Dermis blood vessel endothelial cell (primary cell): ENCODE measurements at places on chromosomes 4 and X. TPM values are rescaled to one million over a fixed set of nuclear protein-coding genes. Genes with fewer than 3 reads are reported as not detected.

The JCHAIN gene
- not detected in 2 replicates for total RNA-seq

The MAP7D2 gene
- 0.09 and 0.17 TPM in 2 replicates for total RNA-seq

The CNKSR2 gene
- total RNA-seq: 0.17 TPM in 1 of 2 replicates, not detected in the other

The SLC25A43 gene
- 22.2 and 22.8 TPM in 2 replicates for total RNA-seq

The MAML3 gene
- total RNA-seq: 5.6 and 7.7 TPM in 2 replicates

The SHROOM2 gene
- total RNA-seq: 8.8 and 14.0 TPM in 2 replicates

The RENBP gene
- 12.1 and 27.4 TPM in 2 replicates for total RNA-seq

DNA sequence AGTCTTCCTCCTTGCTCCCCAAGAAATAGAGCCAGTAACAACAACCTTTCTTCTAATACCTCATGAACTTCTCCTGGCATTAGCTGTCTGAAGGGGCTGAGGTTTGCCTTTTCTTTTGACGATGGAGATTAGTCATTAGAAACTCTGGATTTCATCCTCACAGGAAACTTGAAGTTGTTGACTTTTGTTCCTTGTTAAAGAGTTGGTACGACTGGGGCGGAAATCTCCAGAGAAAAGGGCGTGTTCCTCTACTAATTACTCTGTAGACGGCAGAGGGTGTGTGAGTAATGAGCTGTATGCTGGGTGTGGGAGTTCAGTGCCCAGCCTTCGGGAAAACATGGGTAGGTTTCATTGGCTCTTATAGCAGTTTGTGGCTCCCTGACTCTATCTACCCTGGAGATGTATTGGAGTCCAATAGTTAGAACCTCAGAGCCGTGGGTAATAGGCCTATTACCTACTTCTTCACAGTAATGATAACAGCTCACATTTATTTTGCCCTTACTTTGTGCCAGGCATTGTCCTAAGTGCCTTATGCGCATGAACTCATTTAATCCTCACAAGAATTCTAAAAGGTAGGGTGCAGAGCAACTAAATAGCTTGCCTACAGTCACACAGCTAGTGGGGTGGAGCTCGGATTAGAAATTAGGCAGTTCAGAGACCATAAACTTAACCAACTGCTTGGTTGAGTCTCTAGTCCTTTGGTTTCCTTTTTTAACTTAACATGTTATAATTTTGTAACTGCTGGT, 23.4 kb downstream of the TMEM164 start:
- DNase-seq: peak; percentile 81

- no peak for DNase-seq
Observed at GRCh38 chr4:85748654-85749053, 273.7 kb downstream of the ARHGAP24 start.

GRCh38 chr4:137923494-137923893, 318.7 kb downstream of the SLC7A11 start:
- DNase-seq: no peak

GRCh38 chr4:101708293-101709039, 82.1 kb upstream of the BANK1 start:
- DNase-seq: no peak

GRCh38 chr4:128558896-128559679, 250.4 kb upstream of the JADE1 start:
- peak; percentile 66 for DNase-seq

DNA sequence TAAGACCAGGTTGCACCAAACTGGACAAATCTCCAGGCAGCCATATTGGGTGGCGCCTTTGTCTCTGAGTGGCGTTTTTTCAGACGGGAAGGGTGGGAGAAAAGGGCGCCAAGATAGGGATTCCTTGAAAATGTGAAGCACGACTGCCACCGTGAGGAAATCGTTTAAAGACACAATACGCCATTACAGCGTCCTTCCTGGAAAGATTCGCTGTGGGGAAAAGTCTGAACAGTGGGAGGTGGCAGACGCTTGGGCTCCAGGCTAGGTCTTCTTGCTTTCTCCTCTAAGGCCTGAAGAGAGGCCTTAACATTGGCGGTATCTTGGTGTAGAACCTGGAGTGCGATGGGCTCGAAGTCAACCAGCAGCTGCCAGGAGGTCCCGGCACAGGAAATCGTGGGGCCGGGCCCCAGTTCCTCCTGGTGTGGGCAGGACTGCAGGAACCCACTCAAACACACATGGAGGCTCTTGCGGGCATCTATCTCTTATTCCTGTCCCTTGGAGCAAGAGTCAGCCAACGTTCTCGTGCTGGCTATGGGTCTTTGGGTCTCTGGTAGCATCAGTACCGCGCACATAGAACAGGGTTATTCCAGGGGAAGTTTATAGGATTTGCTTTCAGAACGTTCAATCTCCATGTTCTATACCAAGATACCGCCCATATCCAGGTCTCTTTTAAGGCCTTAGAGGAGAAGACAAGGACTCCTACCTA, 208.8 kb downstream of the OR13H1 start:
- DNase-seq: no peak

DNA sequence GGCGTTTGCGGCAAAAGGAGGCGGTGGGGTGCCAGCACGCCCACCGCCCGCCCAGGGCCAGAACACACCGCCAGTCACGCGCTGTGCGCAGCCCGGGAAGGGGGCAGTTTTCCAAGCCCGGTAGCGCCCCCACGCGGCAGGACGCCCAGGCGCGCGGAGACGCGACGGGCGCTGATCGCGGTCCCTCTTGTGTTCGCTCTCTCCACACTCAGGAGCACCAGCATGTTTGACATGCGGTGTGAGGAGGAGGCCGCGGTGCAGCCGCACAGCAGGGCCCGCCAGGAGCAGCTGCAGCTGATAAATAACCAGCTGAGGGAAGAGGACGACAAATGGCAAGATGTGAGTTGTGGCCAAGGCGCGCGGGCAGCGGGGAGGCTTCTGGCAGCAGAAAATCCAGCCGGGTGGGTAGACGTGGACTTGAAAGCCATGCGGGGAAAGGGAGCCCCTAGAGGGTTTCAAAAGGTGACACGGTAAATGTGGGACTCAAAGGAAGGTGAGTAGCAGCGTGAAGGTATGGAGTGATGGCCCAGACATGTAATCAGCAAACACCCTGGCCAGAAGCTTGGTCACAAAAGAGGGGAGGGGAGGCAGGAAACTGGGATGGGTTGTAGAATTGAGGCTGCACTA, 104.1 kb downstream of the PHOX2B start:
- peak; percentile 67 for DNase-seq

- no peak for DNase-seq
Observed at GRCh38 chrX:137999071-137999470, 433.1 kb downstream of the ZIC3 start.

- DNase-seq: no peak
Observed at GRCh38 chr4:25795091-25795490, 67.7 kb downstream of the SEL1L3 start.

GRCh38 chr4:106762666-106763443, 273.3 kb downstream of the DKK2 start:
- DNase-seq: no peak

DNA sequence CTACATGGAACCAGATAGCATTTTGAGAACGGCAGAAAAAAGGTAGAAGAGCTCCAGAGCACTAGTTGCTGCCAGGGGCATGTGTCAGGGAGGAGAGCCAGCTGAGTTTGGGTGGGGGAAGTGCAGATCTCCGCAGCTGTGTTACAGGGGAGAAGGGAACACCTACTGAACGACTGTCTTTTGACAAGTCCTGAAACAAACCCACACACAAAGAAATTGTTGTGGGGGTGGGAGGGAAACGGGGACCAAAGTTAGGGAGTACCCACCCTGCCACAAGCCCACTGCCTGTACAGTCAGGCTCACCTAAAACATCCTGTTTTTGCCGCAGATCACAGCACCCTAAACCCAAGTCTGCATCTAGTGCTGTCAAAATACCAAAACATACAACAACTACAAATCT, 55.5 kb downstream of the LEF1 start:
- no peak for DNase-seq

- DNase-seq: no peak
Observed at GRCh38 chrX:121245763-121246162, 198.4 kb downstream of the GLUD2 start.

DNA sequence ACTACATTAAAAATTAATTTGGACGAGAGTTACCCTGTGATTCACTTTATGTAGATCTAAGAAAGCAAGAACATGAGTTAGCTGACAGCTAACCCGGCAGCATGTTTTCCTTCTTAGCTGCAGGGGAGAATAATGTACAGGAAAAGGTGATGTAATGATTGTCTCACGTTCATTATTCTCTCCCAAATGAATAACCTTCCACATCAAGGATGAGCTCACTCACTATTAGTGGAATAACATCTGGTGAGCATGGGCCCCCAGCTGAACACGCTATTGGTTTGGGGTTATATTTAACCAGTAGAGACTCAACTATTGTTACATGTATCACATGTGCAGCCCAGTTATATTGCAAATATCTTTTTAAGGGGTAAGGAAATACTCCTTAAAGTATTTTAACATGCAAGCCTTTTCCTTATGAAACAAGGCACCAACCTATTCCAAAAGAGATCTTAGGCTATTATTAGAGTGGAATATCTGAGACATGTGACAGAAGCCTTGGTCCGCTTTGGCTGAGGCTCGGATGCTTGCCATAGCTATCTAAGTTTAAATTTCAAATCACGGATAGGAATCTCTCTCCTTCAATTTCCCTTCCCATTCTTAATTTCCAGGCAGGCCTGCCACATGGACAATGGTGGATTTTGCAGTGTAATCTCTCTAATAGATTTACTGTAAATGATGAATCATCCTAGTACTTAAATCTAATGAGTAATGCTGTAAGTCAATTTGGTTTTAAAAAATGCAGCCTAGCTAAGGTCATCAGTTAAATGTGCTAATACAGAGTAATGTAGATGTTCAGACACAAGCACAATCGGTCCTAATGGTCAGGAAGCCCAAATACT, 99.0 kb upstream of the OTUD4 start:
- peak; percentile 92 for DNase-seq

DNA sequence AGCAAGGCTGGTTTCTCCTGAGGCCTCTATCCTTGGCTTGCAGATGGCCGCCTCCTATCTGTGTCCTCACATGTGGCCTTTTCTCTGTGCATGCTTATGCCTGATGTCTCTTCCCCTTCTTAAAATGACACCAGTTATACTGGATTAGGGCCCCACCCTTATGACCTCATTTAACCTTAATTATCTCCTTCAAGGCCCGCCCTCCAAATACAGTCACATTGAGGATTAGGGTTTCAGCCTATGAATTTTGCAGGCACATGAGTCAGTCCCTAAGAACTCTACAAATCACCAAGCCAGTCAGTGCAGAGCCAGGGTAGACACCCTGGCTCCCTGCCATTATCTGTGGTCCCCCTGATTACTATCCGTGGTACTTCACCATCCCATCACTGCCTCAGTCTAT, 51.6 kb downstream of the MAML3 start:
- no peak for DNase-seq

DNA sequence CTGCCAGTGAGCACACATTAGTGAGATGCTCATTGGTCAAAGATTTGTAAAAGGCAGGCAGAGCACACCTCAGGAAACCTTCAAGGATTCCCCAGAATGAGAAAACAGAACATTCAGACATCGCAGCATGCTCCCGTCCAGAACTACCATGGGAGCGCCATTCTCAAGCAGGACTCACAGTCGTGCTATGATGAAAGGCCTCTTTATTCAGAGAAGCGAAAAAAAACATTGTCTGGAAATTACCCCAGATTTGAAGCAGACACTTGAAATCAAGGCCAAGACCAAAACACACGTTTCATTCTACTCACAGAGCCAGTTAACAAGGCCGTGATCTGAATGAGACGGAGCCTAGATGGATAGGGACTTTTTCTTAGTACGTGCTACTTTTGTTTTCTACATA, 961.8 kb upstream of the TENM3 start:
- no peak for DNase-seq

GRCh38 chr4:1534095-1534872, 128.0 kb upstream of the NKX1-1 start:
- DNase-seq: no peak

DNA sequence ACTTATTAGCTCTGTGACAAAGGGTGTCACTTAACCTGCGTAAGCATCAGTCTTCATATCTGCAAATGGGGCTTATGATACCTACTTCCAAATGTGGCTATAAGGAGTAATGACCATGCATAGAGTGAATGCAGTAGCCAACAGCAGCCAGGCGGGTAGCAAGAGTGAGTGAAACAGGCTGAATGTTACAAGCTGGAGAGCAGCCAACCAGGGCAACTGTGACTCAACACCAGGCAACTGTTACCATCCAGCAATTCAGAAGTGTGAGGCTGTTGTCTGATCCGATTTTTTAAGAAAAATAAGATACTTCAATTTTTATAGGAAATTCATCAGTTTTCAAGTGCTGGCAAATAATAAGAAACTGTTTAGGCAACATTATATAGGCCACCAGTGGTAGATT, 270.2 kb upstream of the TAPT1 start:
- peak; percentile 61 for DNase-seq

DNA sequence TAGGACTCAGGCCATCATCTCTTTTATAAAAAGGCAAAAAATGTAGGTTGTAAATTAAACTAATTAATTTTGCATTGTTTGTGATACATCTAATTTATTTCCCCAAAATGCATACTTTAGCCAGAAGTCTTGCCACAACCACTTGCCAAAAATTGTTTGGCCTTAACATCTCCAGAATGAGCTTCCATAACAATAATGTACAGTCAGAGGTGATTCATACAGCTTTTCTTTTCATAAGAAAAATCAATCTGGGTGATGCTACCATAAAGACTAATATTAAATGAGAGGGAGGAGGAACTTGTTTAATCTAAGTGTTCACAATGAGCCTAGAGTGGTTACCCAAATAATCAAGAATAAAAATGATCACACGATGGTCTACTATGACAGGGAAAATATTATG, 59.3 kb downstream of the AMMECR1 start:
- no peak for DNase-seq

DNA sequence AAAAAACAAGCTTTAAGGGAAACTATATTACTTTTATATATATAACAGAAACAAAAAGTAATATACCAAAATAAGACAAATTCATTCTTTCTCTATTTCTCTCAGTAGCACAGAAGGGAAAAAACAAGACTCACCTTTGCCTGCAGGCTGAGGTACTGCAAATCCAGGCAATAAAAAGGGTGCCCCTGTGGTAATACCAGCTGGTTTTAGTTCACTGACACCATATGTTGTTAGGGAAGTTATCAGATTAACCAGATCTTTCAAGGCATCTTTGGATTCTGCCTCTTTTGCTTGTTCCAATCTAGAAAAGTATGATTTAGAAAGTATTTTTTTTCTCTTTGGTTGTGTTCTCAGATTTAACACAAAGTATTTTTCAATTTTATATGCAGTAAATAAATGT, 139.8 kb downstream of the WDFY3 start:
- DNase-seq: no peak

GRCh38 chrX:132615391-132616131, 126.7 kb upstream of the MBNL3 start:
- peak; percentile 69 for DNase-seq

DNA sequence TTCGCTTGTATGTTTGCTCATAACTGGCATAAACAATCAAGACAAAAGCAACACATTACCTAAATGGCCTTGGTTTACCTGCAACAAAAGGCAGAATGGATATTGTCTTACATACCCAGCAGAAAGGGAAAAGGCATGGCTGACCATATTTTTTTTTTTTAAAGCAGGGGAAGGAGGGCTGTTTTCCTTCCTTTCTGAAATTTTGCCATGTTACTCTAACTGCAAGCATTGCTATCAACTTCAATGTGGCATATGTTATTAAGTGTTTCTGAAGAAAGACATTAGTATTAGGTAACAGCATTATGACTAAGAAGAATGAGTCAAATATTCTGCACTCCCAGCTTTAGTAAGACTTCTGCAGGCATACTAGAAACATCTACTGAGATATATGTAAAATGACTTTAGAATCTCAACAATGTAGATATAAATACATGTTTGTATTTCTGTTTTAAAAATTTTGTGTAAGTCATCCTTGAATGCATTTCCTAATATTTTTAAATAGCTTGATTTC, 512.6 kb upstream of the FAM241A start:
- DNase-seq: no peak

GRCh38 chr4:112329672-112330375, 32.7 kb downstream of the ALPK1 start:
- no peak for DNase-seq

GRCh38 chr4:10061650-10062415, 40.5 kb upstream of the SLC2A9 start:
- DNase-seq: no peak
